ENCODE measurements at places on chromosomes 5 and 9.
A peak's percentile ranks its signal among the peaks of the same experiment; 100 is the strongest.

DNA sequence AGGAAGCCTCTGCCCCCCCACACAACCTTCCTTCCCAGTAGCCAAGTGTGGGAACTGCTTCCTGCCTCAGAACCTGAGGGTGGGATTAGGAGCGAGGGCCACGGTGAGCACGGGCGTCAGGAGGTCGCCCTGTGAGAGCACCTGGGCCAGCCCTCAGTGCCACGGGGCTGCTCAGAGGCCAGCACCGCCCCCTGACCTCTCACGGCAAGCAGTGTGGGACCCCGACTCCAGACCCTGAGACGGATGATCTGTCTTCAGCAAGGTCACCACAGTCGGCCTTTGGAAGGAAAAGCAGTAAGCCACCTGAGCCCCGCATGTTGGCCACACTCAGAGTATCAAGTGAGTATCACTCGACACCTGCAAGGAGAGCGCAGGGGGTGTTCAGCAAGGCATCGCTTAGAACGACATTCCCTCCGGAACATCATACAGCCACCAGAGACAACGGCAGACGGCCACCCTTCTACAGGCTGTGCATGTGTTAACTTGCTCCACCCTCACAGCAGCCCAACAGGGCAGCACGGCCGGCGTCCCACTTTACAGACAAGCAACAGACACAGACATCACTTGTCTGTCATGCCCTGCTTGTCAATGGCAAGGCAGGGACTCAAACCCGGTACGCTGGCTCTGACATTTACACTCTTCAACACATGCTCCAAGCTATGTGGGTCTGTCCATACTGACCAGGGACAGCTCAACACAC, 50.2 kb downstream of the IPPK start:
- no peak for DNase-seq

- DNase-seq: no peak
Observed at GRCh38 chr5:13246053-13246452, 698.4 kb downstream of the DNAH5 start.

DNA sequence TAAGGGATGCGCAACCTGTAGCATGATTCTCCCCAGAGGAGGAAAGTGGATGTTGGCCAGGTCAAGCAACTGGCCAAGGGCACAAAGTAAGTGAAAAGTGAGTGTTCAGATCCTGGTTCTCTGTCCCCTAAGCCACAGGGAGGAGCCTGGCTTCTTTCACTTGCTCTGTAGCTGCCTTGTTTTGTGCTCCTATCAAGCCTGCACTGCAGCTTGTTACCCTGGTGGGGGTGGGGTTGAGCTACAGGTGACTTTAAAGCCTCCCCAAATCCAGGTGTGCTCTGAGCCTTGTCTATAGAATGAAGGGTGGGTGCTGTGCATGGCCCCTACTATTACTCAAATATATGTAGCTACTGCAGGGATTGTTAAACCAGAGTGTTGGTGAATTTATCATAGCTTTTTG, 32.9 kb downstream of the RALGPS1 start:
- DNase-seq: no peak

- no peak for DNase-seq
Observed at GRCh38 chr5:43304525-43304924, 8.7 kb downstream of the HMGCS1 start.

- DNase-seq: no peak
Observed at GRCh38 chr9:19294219-19294618, 63.7 kb downstream of the DENND4C start.

- DNase-seq: no peak
Observed at GRCh38 chr9:655875-656274, 185.6 kb upstream of the DMRT1 start.

DNA sequence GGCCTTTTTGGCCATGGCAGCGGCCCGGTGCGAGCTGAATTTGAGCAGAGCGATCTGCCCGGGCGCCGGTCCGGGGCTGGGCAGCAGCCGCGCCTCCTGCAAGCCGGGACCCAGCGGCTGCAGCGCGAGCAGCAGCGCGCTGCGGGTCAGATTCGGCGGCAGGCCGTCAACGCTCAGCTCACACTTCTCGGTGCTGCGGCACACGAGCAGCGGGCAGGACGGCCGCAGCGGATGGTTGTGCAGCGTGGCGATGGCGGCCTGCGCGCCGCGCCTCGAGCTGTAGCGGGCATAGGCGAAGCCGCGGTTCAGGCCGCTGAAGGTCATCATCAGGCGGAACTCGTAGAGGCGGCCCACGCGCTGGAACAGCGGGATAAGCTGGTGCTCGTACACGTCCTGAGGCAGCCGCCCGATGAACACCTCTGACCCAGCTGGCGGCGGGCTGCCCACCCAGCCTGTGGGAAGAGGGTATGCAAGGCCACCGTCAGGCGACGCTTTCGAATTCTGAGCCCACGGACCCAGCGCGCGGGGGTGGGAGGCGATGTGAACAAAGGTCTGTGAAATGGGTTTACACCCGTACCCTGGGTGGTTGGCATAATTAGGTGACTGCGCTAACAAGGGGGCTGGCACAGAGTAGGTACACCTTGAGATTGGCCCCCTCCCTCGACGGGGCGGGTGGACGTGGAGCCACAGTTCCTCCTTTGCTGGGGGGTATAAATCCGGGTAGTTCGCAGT, 755 bp downstream of the DND1 start:
- no peak for DNase-seq

- no peak for DNase-seq
Observed at GRCh38 chr9:71684566-71684965, 83.7 kb downstream of the CEMIP2 start.

DNA sequence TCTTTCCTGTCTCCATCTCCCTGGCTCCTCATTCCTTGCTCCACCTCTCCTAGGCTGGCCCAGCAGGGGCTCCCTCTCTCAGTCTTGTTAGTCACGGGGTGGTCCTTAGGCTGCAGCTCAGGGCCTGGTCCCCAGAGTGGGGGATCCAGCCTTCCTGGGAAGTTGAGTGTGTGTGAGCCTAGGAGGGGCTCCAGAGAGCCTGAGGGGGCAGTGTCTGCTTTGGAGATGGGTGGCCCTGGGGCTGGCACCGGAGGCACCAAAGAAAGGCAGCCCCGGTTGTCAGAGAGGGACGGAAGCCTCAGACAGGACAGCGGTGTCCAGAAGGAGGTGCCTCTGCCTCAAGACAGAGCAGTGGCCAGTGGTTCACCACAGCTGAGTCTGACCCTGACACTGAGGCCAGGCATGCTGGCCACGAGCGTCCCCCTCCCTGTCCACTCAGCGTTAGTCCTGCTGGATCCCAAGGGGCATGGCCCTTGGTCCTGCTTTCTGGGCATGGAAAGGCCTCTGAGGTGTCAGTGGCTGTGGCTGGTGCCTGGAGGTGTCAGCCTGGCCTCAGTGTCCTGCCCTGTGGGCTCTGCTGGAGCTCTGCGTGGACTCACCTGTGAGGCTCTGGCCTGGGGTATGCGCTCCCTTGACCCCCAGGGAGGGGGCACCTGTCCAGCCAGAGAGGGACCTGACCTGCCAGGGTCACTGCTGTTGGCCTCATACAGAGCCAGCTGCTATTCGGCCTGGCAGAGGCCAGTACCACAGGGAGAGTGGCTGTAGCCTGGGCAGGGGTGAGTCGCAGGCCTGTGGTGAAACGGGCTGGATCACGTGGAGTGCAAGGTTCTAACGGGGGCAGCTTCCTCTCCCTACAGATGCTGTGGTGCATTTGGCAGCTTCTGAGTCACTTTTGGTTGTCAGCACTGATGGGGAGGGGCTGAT, 130.6 kb downstream of the CACNA1B start:
- DNase-seq: no peak

- no peak for DNase-seq
Observed at GRCh38 chr5:160382346-160382745, 11.9 kb upstream of the C1QTNF2 start.

DNA sequence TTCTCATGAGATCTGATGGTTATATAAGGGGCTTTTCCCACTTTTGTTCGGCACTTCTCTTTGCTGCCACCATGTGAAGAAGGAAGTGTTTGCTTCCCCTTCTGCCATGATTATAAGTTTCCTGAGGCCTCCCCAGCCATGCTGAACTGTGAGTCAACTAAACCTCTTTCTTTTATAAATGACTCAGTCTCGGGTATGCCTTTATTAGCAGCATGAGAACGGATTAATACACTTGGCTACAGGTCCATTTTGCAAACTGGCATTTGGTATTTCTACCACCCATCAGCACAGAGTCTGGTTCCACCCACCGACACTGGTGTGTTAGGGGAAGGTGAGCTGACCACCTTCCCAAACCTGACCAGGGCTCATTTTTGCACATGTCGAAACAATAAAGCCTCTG, 47.9 kb upstream of the RARS1 start:
- no peak for DNase-seq

- no peak for DNase-seq
Observed at GRCh38 chr5:75169516-75169915, 67.2 kb downstream of the ANKRD31 start.

GRCh38 chr9:110622368-110622767, 42.8 kb upstream of the SVEP1 start:
- no peak for DNase-seq

DNA sequence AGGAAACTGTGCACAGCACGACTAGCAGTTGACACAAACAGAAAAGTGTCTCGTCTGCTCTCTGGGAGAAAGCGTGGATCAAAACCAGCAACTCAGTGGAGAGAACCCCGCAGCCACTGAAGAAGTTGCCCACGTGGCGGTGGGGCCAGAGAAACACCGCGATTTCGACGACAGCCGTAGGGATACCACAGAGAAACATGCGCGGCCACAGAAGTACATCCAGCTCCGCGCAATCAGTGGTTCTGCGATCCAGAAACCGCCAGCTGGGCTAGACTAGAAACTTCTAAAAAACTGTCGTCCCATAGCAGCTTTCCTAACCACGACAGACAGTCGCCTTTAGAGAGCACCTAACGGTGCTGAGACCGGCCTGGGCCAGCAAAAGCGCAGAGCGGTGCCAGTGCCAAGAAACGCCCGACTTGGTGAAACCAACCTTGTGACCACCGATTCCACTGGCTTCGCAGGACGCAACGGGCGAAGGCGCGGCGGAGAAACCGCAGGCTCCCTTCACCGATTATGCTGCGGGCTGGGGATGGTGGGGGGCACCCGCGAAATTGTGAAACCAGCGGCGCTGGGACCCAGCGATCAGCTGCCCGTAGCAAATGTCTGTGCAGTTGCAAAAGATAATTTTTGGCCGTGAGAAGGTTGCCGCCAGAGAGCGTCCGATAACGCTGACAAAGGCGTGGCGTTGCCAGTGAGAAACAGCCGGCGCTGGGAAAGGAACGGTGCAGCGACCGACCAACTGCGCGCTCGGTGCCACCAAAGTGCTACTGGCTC, 2.7 kb upstream of the ANXA2R start:
- peak; percentile 58 for DNase-seq

DNA sequence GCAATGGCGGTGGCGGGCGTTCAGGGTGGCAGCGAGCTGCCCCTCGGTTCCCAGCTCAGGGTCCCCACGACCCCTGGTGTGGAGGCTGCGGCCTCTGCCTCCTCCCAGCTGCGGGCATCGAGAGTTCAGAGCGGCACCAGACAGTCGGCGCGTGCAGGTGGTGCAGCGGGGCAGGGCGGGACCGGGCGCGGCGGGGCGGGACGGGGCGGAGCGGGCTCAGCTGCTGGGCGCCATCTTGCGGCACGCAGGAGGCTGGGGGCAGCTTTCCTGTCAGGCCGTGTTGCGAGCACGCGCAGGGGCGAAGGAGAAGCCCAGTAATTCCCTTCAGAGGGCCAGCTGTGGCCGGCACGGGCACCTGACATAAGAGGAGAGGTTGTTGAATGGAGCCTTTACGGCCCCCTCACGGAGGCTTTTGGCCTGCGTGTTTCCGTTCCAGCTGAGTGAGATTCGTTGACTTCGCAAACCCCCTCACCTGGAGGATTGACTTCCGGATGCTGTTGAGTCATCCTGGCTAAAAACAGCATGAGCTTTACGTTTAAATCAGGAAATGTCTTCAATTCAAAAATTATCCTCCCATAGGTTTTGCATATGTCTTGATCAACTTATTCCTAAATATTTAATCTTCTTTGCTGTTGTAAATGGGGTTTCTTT, 587 bp downstream of the C5orf47 start:
- no peak for DNase-seq

DNA sequence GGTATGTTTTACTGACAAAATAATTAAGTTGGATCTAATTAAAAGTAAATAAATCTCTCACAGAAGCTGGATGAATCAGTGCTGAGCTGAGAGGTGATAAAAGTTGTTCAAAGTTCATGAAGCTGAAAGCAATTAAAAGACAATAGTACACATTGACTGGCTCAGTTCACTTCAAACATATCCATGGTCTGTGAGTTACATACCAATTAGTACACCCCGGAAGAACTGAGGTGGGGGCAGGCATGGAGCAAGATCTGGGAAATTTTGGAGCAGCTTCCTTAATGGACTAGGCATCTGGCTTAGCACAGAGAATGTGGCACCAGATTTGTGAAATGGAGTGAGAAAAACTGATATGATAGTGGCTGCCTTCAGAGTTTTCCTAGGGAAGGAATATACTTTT, 152.7 kb downstream of the ATP10B start:
- no peak for DNase-seq

GRCh38 chr9:112933696-112934095, 43.0 kb upstream of the SLC46A2 start:
- no peak for DNase-seq

DNA sequence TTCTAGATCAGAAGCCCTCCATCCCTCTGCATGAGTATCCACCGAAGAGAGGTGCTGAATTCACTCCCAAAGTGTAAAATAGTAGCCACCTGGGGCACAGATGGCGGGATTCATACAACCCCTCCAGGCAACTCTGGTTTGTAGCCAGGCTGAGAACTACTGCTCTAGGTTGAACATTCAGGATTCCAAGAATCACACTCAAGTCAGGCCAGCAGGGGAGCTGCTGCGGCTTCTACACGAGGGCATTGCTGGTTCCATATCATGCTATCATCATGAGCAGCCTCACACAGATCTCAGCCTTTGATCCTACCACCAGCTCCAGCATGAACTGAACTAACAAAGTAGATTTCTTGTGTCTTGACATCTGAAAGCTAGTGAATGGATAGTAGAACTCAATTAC, 367.9 kb downstream of the DIRAS2 start:
- DNase-seq: no peak

DNA sequence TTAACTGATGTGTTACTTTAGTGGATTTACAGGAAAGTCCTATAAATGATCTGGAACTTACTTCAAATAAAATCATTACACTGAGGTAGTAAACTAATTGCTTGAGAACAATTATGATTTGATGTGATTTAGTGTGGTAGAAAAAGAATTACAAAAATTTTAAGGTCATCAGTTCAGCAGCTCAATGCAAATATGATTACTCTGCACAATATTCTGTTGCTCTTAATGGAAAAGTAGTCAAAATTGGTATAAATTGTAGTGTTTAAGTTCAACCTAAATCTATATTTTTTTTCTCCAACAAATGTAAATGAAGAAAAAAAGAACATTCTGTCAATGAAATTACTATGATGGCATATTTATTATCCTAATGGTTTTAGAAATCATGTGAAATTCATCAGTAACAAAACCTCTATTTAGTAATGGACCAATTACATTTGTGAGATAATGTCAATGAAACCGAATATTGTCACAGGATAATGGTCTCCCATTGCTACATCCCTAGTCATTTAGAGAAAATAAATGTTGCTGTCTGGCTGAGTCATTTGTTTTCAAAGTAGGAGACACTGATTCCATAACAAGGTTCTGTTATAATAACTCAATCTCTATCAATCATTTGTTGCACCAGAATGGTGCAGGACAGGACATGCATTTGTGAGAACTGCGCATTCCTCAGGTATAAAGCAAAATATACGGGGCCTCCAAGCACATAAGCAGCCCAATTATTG, 177.1 kb downstream of the NFIB start:
- no peak for DNase-seq

- no peak for DNase-seq
Observed at GRCh38 chr5:14713476-14714390, 49.2 kb downstream of the OTULIN start.

GRCh38 chr5:88251048-88251711, 17.5 kb downstream of the TMEM161B start:
- peak; percentile 8 for DNase-seq

- no peak for DNase-seq
Observed at GRCh38 chr5:143986516-143987212, 174.7 kb downstream of the HMHB1 start.

Data from stimulated activated CD4-positive, alpha-beta T cell treated with anti-CD3 and anti-CD28 coated beads, Interleukin-15, amount 100 ng/mL, for 48 hours (primary cell).